Suppressor macrophage treated with lipopolysaccharide for 4 hours (primary cell): ENCODE measurements at places on chromosomes 5 and 9.
A peak's percentile ranks its signal among the peaks of the same experiment; 100 is the strongest.

- no peak for DNase-seq
Measured at GRCh38 chr5:114686356-114686755, 324.5 kb downstream of the KCNN2 start.

DNA sequence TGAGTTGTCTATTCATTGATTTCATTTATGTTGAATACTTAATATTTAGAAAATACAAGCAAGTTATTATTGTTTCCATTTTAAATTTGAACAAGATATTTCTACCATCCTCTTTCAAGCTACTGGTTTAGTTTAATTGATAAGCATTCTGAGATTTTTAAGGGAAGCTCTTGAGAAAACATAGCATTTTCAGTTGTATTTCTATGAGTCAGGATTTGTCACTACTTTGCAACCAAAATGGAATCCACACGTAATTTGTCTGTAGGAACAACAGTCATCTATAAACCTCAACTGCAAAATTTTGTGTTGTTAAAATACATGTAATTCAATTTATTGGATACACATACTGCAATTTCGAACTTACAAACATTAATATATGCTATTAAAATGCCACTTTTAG, 74.0 kb downstream of the PRR16 start:
- DNase-seq: no peak

- DNase-seq: no peak
Measured at GRCh38 chr9:26437056-26437711, 455.4 kb downstream of the CAAP1 start.

DNA sequence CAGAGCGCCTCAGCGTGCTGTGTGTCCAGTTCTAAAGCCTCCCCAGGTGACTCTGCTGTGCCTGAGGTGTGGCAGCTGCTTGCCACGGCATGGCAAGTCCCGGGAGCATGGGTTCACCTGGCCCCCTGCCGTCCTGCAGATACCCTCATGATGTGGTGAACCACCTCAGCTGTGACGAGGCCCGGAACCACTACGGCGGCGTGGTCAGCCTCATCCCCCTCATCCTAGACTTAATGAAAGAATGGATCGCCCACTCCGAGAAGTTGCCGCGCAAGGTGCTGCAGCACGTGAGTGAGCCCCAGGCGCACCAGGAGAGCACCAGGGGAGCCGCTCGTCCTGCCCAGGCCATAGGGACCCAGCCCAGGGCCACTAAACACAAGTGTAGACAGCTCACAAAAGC, 9.5 kb downstream of the SPACA9 start:
- no peak for DNase-seq

- peak; percentile 14 for DNase-seq
Measured at GRCh38 chr5:174317256-174317894, 271.9 kb downstream of the NSG2 start.

GRCh38 chr5:16260000-16260399, 80.4 kb upstream of the MARCHF11 start:
- no peak for DNase-seq

- DNase-seq: peak; percentile 46
Measured at GRCh38 chr9:87542141-87542540, 44.5 kb downstream of the DAPK1 start.

DNA sequence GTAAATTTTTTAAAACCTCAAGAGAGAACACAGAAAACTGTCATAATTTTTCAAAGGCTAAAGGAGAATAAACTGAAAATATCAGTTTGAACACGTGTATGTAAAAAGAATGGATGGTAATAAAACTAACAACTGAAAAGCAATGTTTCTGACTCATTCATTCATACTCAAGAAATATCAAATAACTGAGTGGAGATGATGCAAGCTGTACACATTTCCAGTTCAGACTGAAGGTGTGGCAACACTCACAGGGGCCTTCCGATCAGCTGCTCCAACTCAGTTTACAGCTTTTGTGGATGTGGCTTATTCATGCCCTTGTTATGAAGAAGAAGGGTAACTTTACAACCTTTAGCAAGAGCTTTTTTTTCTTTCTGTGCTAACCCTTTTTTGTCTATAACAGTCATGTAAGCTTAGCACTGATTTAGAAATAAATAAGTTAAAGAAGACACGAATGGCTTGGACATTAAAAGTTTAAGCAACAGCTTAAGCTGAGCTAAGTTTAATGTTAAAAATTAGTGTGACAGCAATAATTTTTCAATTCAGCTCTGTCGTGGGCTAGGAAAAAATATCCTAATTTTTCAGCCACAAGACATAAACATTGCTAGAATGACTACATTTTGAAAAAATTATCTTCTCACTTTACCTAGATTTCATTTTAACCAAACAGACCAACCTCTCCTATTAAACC, 453.5 kb downstream of the RAB3C start:
- DNase-seq: peak; percentile 77

DNA sequence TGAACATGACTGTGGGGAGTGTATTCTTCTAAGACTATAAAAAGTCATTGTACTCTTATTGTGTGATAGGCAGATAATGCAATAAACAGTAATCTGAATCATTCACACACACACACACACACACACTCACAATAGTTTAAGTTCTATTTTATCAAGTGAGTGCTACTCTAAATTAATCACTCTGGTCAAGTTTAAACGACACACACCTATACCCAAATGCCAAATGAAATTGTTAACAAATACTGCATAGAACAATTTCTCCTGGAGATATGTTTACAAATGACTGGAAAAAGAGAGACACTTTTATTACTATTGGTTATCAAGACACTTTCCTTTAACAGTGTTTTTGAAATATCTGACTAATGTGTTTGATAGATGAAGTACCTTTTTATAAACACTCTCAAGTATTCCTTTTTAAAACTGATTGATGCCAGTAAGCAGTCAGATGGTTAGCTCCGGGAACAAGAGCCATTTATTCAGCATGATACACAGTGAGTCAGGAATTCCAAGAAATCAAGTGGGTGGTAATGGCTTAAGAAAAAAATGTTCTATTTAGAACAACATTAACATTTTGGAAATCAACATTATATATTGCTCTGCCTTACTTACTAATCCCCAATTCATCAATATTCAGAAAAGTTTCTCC, 521.6 kb upstream of the ST8SIA4 start:
- no peak for DNase-seq

DNA sequence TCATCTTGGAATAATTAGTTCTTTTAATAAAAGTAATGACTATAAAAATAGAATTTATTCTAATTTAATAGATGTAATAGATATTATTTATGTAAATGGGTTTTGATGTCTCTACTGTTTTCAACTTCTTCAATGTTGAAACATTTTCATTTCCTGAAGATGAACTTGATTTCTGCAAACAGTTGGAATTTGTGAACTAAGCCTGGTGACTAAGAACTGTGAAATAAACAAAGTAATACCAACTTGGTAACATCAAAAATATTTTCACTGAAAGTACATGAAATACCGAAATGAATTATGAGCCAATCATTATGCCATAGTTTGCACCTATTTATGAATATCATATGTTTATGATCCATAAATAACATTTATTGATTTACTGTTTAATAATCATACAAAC, 143.8 kb upstream of the FGF10 start:
- no peak for DNase-seq

- no peak for DNase-seq
Measured at GRCh38 chr5:156052656-156053055, 274.3 kb upstream of the SGCD start.

DNA sequence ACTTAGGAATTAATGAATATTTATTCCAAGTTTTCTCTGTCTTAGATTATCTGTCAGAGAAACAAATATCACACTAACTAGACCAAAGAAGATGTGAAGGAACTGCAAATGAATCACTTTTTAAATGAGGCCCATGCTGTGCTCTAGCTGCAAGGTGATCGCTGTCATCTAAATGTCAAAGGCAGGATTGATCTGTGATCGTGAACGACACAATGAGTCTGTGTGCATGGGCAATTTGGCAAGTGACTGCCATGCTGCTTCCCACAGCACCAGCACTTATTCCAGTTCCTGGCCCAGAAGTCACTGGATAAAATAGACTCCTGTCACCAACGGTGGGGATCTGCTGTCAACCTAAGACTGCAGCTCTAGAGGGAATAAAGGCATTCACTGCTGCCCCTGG, 141.2 kb downstream of the TRIM36 start:
- no peak for DNase-seq

- DNase-seq: peak; percentile 10
Measured at GRCh38 chr9:87644659-87645058, 81.3 kb upstream of the CTSL start.

DNA sequence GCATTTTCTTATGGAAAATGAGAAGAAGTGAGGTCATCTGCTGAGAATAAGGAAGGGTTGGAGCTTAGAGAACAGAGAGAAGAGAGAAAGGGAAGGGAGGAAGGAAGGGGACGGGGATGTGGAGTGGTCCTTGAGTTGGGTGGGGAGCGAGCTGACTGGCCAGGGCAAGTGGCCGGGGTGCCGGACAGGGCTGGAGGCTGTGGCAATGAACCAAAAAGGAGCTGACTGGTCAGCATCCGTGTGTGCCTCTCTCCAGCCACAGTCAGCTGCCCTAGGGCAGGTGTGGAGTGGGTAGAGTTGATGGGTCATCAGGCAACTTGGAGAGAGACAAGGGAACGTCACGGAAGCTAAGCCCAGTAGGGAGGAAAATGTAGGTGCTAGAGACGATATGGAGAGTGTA, 234.9 kb upstream of the DAP start:
- DNase-seq: no peak

GRCh38 chr9:97357056-97357455, 49.6 kb downstream of the CCDC180 start:
- DNase-seq: no peak

- no peak for DNase-seq
Measured at GRCh38 chr9:90578126-90578815, 64.4 kb downstream of the DIRAS2 start.

DNA sequence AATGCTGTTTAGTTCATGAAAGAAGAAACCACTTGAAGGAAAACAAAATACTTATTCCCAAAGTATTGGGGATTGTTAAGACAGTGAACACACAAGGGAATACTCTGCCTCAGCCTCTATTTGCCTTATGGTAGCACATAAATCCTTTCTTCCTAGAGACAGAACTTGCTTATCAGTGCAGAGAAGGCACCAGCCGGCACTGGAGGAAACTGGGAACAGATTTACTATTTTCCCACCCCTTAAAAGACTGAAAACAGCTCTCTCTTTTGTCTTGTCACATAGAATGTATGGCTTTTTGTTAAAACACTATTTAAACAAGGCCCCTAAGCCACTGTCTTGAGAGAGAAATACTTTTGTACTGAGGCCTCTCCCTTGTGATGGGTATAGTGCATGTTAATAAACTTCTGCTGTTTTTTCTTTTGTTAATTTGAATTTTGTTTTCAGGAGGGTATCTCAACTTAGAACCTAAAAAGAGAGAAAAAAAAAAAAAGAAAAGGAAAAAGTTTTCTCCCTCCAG, 40.7 kb upstream of the EDIL3 start:
- no peak for DNase-seq

- no peak for DNase-seq
Measured at GRCh38 chr9:136220017-136220729, 15.2 kb upstream of the LHX3 start.

GRCh38 chr9:135268981-135269380, 181.5 kb downstream of the OLFM1 start:
- no peak for DNase-seq

GRCh38 chr9:136656183-136656738, 6.5 kb upstream of the EGFL7 start:
- no peak for DNase-seq

GRCh38 chr9:32603914-32604852, 31.2 kb upstream of the NDUFB6 start:
- DNase-seq: no peak
